Activated T-cell treated with anti-CD3 and anti-CD28 coated beads, Interleukin-2, amount 50 U/mL, for 48 hours (primary cell): ENCODE measurements at places on chromosomes 2 and 18.

DNA sequence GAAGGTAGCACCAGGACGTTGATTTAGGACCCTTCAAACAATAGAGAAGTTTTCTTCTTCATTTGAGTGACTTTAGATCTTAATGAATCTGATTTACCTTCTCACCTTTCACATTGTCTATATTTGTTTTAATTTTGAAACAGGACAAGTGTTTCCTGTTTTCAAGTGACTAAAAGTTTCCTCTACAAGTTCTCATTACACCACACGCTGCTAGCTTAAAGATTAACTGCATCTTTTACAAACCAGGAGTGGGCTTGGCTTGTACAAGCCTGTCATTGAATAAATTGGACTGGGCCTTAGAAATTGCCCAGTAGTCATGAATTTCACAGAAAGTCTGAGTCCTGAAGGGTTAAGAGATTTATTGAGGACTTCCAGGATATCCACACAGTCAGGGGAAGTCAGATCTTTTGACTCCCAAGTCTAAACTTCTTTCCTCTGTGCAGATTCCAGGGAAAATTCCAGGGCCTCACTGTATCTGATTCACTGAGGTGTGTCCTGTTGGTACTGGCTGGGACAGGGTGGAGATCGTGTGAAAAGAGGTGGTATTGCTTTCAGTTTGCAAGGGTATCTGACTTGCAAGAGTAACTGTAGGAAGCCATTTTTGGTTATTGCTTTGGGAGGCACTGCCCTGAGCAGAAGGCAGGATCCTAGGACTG lies 3.4 kb downstream of the SGPP2 start:
- no peak for DNase-seq

DNA sequence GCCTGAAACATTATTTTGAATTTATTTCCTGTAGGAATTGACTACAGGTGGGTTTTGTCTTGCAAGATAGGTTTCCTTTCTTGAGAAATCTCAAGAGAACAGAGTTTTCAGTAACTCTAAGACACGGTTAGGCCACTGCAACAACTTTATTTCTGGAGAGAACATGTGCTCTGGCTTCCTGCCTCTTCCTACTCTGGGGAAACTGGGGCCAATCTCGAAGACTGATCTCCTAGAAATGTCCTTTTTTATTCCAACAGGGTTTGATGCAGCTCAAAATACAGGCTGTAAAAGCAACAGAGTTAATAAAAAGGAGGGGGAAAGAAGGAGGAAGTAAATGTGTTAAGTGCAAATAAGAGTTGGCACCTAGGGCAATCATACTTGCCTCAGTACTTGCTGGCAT lies 4.0 kb upstream of the SLC20A1 start:
- no peak for DNase-seq

DNA sequence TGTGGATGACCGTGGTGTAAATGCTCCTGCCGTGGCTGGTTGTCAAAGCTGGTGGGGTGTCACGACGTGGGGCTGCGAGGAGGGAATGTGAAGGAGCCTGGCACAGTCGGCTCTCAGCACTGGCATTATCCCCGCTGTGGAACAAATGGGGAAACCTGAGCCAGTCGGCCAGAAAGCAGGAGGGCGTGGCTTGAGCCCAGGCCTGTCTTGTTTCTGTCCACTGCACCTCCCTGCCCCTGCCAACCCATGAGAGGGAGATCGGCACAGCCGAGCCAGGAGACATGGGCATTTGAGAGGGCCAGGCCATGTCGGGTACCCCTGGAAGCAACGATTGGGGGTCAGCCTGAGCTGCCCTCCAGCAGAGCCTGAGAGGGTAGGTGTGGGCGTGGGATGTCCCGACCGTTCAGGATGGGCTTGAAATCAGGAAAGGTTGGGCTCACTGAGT lies 44.5 kb downstream of the PDIA6 start:
- no peak for DNase-seq

- no peak for DNase-seq
These were observed 66.2 kb downstream of the HS1BP3 start for GRCh38 chr2:20584399-20585358.

GRCh38 chr2:239912171-239912937 lies 112.8 kb downstream of the NDUFA10 start:
- no peak for DNase-seq

GRCh38 chr2:45754131-45755010 lies 102.9 kb downstream of the PRKCE start:
- DNase-seq = no peak

GRCh38 chr18:24075767-24076597 lies 61.4 kb downstream of the TTC39C start:
- peak; percentile 87 for DNase-seq

GRCh38 chr2:231169488-231169887 lies 28.9 kb upstream of the ARMC9 start:
- no peak for DNase-seq

- DNase-seq = no peak
These were observed 401.7 kb downstream of the LRATD1 start for GRCh38 chr2:15034246-15034645.

GRCh38 chr2:233446121-233446520 lies 91.8 kb downstream of the DGKD start:
- DNase-seq = no peak

GRCh38 chr18:26804519-26804918 lies 61.0 kb downstream of the AQP4 start:
- DNase-seq = no peak

DNA sequence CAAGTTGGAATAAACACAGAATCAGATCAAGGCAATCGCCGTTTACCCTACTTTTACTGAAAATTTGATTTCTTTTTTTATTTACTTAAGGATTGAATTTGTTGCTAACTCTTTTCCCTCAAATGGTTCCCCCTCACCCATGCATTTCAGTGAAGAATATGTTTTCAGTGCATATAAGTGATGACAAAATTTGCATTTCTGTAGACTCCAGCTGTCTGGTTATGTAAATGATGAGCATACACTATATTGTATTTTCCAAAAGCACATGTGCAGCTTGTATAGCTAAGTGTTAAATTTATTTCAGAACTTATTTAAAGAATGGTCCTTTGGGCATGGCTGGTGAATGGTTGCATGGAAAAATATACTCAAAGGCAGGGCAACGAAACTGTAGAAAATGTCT lies 437.7 kb downstream of the PTPRM start:
- no peak for DNase-seq

DNA sequence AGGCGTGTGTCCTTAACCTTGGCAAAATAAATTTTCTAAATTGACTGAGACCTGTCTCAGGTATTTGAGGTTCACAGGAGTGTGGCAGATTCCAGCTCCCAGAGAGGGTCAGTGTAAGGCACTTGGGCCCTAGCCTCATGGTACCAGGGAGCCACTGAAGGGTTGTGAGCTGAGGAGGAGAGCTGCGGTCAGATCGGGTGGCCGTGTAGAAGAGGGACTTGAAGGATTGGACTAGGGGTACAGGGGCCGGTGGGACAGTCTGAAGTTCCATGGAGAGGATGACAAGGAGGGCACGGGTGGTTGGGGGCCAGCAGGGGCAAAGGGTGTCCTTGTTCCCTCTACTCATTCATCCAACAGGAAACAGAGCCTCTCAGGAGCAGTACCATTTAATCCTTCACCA lies 327.0 kb upstream of the HS6ST1 start:
- DNase-seq = no peak

GRCh38 chr2:2846332-2847208 lies 515.5 kb upstream of the MYT1L start:
- no peak for DNase-seq

GRCh38 chr2:219533930-219534661 lies 9.5 kb downstream of the CHPF start:
- no peak for DNase-seq
